AG08396 (cell line): ENCODE measurements at places on chromosomes 1 and 21.

GRCh38 chr1:37765916-37766664 lies 1.2 kb upstream of the EPHA10 start:
- no peak for DNase-seq

GRCh38 chr1:193730017-193730416 lies 543.6 kb upstream of the B3GALT2 start:
- no peak for DNase-seq

GRCh38 chr1:108878678-108879077 lies 1.9 kb downstream of the GPSM2 start:
- no peak for DNase-seq

DNA sequence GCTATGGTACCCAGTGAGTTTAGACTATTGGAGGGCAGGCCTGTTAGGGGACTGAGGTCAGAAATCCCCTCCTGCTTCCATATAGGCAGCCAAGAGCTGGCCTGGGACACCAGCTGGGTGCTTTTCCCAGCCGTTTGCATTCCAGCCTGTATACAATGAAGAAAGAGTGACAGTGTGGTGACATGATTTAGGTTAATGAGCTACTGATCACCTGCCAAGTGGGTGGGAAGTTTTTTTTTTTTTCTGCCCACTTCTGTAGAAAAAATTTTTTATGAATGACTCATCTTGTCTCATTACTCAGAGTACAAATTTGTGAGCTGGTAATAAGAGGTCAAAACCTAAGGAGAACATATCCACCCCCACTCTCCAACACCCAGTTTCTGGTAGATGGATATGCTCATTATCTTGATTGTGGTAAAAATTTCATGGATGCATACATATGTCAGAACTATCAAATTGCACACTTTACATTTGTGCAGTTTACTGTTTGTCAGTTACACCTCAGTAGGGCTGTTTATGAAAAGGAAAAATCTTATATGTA lies 16.4 kb upstream of the CGN start:
- peak; percentile 48 for DNase-seq

DNA sequence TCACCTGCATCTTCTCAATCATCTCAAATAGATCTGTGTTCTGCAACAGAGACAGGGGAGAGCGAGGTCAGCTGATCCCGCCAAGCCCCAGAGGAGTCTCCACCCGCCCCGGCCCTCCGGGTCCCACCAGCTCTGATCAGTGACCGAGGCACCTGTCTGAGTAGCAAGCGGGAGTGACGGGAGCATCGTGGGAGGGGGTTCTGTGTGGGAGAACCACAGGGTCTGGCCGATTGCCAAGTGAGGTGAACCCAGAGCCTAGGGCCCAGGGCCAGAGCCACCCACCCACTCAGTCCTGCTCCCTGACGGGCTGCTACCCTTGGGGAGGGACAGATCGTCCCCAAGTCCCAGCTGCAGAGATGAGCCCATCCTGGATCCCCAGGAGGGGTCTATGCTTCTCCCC lies 49.1 kb downstream of the RAP1GAP start:
- DNase-seq, result no peak
